ENCODE measurements at places on chromosomes 3 and 15.
A peak's percentile ranks its signal among the peaks of the same experiment; 100 is the strongest.

DNA sequence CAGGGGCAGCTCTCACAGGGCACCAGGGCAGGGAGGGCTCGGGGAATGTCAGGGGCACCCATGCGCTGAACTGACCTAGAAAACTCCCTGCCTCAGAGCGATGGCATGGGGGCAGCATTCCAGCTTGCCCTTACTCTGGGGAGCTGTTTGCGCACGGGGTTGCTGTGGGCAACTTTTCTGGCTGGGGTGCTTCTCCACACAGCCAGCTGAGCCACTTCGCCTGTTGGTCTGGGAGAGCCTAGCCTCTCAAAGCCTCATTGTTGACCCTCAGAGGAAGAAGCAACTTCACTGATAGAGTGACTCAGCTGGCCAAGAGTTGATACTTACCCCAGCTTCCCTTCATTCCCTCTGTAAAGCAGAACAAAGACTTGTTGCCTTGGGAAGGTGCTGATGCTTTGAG is 42.6 kb upstream of the MRPS22 start:
- no peak for DNase-seq

- DNase-seq: no peak
These were observed 168.8 kb upstream of the CADM2 start for GRCh38 chr3:84789961-84790360.

DNA sequence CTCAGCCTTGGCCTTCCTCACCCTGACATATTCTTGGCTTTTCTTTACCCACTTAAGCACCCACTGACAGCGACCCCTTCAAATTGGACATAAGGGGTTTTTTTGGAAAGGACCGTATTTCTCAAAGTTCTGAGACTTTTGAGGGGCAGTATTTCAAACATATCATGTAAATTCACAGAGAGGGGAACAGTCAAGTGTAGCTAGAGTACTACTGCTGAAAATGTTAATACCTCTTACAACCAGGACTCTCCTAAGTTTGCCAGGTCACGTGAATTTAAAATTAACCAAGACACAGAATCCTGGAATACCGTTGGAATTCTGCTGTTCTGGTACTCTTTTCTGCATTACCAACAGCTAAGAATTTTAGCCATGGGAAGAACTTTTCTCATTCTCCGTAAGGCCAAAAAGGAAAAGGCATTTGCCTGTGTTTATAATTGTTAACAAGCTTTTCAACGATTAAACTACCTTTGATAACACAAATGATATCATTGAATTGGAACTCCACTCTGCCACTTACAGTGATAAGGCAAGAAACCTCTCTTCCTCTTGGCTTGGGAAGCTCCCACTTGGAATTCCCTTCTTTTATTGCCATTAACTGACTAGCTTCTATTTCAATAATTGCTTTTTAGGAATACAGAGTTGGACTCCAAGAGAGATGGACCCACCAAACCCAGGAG is 597 bp upstream of the GBE1 start:
- DNase-seq: no peak

GRCh38 chr3:71310359-71310979 is 273.1 kb downstream of the FOXP1 start:
- DNase-seq: no peak

- no peak for DNase-seq
These were observed 28.3 kb upstream of the LSAMP start for GRCh38 chr3:116473602-116474001.

GRCh38 chr3:50146316-50146901 is 8.7 kb upstream of the SEMA3F start:
- DNase-seq: no peak

DNA sequence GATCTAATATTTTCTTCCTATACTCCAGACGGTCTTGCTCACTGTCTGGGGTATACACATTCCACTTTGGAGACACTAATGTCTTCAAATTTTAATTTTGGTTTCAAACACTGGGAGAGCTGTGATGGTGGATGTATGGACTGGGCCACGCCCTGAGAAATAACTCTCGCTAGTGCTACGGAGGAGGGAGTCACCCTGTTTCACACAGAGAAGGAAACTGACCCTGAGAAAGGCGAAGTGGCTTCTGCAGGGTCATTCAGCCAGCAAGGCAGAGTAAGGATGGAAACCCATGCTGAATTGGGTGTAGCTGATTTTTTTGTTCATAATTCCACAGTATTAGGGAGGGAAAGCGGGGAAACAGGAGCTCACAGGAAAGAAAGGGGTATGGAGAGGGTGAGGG is 8.6 kb upstream of the SKIC8 start:
- no peak for DNase-seq

- DNase-seq: no peak
These were observed 217.7 kb upstream of the CGNL1 start for GRCh38 chr15:57158589-57158988.

DNA sequence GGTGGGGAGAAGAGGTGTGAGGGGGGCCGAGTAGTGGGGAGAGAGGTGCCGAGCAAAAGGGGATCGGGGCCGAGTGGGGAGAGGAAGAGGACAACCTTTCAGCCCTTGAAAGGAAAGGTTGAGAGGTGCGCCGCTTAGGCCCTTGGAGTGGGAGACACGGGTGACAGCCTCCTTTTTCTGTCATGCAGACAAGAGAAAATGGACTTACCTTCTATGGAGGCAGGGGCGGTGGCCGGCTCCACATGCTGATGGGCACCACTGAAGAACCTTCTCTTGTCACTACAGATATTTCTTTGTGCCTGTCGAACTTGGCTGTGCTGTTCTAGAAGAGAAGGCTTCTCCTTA is 421 bp downstream of the KLHL18 start:
- no peak for DNase-seq

- no peak for DNase-seq
These were observed 5.1 kb downstream of the TEX264 start for GRCh38 chr3:51676102-51676640.

DNA sequence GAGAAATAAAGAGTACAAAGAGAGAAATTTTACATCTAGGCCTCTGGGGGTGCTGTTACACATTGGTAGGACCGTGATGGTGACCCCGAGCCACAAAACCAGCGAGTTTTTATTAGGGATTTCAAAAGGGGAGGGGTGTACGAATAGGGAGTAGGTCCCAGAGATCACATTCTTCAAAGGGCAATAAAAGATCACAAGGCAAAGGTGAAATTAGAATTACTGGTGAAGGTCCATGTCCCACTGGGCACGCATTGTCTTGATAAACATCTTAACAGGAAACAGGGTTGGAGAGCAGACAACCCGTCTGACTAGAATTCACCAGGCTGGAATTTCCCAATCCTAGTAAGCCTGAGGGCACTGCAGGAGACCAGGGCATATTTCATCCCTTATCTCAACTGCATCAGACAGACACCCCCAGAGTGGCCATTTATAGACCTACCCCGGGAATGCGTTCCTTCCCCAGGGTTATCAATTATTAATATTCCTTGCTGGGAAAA is 4.3 kb downstream of the IRAK2 start:
- DNase-seq: no peak

GRCh38 chr15:93366387-93367100 is 277.5 kb upstream of the RGMA start:
- DNase-seq: no peak

DNA sequence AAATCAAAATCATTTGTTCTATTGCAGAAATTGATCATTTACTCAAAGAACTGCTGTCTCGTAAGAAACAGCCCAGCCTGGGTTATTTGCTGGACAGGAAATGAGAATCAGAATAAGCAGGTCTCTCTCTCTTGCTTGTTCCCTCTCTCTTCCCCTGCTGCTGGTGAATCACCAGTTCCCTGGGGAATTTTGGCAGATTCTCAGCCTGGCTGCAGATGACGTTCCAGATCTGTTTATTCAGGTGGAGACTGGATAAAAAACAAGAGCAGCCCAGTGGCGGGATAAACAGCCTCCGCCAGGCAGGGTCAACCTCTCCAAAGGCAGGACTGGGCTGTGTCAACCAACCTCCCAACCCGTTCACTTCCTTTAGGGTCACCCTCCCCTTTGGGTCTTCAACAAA is 72.1 kb downstream of the LRIG1 start:
- DNase-seq: no peak

- DNase-seq: peak; percentile 86
These were observed 12.9 kb downstream of the C15orf62 start for GRCh38 chr15:40782609-40783227.

- DNase-seq: no peak
These were observed 271.6 kb downstream of the CHL1 start for GRCh38 chr3:468172-468571.

DNA sequence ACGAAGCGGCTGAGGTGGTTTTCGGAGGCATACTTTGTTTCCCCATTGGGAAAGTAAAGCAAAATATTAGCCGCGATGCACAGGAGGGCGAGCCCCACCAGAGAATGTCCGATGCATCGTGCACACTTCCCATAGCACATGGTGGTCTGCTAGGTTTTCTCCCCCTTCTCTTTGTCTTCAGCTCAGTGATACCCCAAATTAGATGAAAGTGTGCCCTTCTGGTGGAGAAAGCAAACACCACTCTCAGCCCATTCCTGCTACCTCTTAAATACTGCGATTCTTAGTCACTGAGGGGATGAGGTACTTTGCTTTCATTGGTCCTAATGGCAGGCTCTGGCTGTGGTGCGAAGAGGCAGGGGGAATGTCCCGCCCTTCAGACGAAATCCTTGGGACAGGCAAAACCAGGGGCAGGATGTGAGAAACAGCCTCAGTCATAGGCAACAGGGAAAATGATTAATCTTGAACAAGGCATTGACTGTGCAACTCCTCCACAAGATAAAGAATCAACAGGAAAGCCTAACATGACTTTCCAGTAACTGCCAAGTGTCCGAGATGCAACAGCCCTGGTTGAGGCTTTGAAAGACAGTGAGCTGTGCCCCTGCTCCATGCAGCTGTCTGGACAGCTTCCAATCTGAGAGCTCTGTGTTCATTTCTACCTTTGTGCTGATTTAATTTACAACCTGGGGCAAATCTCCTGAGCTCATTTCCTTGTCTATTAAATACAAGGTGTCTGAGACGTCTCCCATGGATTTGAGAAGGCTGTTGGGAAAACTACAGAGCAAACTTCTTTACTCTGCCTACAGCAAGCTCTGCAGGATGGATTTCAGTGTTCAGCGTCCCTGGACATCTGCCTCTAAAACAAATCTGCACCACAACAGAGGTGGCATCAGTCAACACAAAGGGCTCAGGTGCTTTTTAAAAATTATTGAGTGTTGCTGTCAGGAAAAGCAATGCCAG is at the start of gene TM4SF1:
TSS of gene TM4SF1 (minus strand) at position 242 of the 957 bp plus-strand sequence. CDS start at position 140, 102 bp downstream.
- no peak for DNase-seq

GRCh38 chr3:48851407-48851806 is 3.7 kb upstream of the PRKAR2A start:
- no peak for DNase-seq

Data from activated CD8-positive, alpha-beta memory T cell treated with anti-CD3 and anti-CD28 coated beads, Interleukin-2, amount 10 ng/mL, durations not matched to agents 7 days and 5 days (primary cell).